ENCODE measurements at places on chromosomes 4 and X.

- no peak for DNase-seq
Observed at GRCh38 chrX:74853255-74853654, 72.0 kb downstream of the NEXMIF start.

DNA sequence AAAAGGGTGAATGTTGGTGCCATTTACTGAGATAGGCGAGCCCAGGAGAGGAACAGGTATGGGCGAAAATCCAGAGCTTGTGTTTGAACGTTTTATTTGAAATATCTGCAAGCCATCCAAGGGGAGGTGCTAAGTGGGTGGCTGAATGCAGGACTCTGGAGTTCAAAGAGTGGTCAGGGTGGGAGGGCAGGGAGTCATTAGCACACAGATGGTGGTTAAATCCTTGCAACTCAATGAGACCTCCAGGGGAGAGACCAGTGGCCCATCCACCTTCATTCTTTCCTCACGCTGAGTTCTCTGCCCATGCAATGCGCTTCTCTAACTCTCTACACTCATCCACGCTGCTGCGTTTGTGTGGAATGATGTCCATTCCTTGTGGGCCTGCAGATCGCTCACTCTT lies 101.1 kb downstream of the VCX3B start:
- no peak for DNase-seq

- DNase-seq = no peak
Observed at GRCh38 chr4:11014199-11014598, 329.6 kb upstream of the CLNK start.

GRCh38 chrX:149992918-149993317 lies 54.6 kb upstream of the EOLA2 start:
- no peak for DNase-seq

GRCh38 chr4:146263793-146264192 lies 49.5 kb downstream of the REELD1 start:
- no peak for DNase-seq

DNA sequence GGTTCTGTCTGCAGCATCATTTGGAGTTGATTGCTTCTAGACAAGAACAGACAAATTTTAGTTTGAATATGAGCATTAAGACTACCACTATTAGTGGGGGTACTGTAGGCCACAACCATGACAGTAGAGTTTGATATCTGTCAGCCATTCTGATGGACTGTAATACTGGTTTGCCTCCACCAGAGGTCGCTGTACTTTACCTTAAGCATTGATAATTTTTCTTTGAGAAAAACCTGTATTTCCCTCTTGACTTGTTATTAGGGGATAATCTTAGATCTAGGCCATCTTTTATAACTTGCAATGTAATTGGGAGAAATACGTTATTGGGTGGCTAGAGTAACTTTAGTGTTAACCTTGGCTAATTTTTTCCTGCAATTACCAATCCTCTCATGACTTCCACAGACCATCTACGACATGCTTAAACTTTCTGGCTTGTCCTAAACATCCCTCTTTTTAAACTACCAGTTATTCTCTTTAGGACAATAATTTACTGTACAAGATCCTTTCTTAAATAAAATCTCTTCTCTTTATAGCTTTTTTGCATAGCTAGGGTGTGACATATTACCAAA lies 562.4 kb downstream of the MAGEB5 start:
- no peak for DNase-seq

DNA sequence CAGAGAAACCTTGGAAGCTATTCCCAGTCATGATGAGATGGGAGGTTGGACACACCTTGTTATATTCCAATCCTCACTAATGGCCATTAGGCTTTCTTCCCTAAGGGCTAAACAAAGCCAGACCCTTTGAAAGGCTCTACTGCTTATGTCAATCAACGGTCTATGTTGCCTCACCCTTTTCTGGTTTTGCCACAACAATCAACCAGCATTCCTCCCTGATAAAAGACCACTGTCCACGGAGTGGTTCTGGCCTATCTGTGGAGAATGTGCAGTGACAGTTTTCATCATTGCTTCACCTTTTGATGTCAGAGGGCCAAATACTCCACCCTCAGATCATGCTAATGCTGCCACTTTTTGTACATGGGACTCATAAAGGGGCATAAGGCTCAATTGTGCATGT lies 913.4 kb downstream of the RPA4 start:
- DNase-seq = no peak

GRCh38 chr4:111979921-111980320 lies 165.3 kb upstream of the FAM241A start:
- no peak for DNase-seq

DNA sequence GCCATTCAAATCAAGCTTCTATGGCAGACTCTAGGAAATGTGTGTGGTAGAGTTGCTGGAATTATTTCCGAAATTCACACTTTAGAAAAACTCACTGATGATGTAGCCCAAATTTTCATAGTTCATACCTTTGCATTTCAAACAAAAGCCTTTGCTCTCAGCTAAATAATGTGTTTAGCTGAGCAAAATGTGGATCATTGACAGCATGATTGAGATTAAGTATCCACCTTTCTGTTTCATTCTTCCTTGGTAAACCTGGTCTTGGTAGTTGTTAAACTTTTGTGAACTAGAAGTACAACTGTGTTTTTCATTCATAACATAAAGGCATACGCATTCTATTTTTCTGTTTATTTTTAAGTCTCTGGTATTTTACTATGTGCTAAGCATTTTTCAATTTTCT lies 7.2 kb downstream of the PCDH7 start:
- no peak for DNase-seq

DNA sequence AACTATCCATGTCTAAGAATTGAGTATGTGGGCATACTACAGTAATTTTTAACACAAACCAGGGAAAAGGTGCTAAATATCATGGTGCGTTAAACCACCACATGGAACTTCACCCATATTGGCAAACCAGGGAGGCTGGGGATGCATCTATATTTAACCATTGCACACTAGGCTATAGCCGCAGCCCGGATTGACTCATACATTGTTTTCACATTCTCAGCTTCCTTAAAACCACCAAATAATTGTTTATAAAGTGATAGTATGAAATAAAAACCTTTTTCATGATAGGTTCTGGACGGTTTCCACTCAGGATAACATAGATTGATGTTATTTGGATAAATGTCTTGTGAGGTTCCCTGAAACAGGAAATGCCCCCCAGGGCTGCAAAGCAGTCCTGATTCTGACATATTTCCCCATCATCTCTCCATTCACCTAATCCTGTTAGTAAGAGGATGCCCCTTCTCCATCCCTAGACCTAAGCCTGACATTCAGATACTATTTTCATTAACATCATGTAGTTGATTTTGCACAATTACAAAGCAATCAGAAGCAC lies 7.9 kb downstream of the COL25A1 start:
- no peak for DNase-seq

DNA sequence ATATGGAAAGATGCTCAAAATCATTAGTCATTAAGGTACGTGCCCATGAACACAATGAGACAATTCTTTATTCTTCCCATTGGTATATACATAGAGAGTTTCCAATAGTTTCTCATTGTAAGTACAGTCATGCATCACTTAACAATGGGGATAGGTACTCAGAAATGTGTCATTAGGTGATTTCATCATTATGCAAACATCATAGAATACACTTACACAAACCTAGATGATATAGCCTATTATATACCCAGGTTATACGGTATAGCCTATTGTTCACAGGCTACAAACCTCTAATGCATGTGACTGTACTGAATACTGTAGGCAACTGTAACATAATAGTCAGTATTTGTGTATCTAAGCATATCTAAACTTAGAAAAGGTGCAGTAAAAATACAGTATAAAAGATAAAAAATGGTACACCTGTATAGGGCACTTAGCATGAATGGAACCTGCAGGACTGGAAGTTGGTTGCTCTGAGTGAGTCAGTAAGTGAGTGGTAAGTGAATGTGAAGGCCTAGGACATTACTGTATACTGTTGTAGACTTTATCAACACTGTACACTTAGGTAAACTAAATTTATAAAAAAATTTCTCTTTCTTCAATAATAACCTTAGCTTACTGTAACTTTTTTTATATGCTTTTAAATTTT lies 49.6 kb downstream of the KLHL13 start:
- DNase-seq = no peak

- DNase-seq = peak; percentile 41
Observed at GRCh38 chr4:112234952-112235609, 3.5 kb downstream of the AP1AR start.

- no peak for DNase-seq
Observed at GRCh38 chr4:15130441-15130840, 128.2 kb downstream of the CPEB2 start.

- DNase-seq = no peak
Observed at GRCh38 chr4:16897991-16898827, at the start of gene LDB2. TSS of gene LDB2 (minus strand) at chr4:16898645.

DNA sequence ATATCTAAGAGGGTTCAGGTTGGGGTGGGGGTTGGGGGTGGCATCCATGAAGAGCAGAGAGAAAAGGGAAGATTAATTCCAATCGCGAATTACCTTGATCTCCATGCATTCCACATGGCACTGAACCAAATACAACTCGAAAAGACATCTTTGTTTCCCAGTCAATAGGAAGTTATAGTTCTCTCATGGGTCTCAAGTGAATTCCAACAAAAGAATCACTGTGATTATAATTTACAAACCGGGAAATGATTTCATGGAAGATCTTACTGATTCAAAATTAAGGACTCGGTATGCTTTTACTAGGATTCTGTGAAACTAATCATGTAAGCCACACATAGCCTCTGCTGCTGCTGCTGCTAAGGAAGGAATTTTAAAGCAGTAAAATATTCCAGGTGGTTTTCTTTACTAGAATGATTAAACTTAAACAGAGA lies 26.6 kb upstream of the AMELX start:
- no peak for DNase-seq

Measured in activated naive CD4-positive, alpha-beta T cell treated with Interleukin-2 at 50 U/mL for 16 hours (primary cell).